ENCODE measurements at places on chromosomes 5 and 9.

DNA sequence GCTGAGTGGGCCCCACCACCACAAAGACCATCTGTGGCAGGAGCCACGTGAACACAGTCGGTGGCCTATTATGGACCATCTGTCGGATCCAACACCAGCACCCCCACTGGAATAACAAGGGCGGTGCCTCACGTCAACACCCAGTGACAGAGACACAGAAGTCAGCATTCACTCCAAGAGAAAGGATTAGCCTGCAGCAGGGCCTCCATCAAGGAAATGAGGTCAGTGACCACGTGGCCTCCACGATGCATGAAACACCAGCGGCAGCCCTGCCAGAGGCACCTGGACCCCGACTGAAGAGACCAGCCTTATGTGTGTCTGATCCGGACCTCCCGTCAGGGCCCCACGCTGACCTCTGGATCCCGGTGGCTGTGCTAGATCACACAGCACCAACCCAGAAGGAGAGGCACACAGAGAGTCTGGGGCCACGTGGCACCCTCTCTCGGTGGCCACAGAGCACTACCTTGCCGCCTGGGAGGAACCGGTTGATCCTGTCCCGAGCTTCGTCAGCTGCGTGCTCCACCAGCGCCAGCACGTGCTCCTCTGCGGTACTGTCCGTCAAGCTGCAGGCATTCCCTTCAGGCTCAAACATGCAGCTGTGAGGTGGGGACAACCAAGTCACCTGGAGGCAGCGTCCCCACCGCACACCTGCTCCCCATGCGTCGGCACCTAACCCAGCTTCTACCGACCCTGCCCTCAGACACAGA lies 9.0 kb downstream of the BRD9 start:
- DNase-seq = no peak

- DNase-seq = no peak
These were observed 2046.8 kb upstream of the CDH9 start for GRCh38 chr5:29085142-29085541.

- DNase-seq = no peak
These were observed 11.1 kb downstream of the TTC39B start for GRCh38 chr9:15295761-15296405.

GRCh38 chr5:126182971-126183695 lies 240.1 kb upstream of the GRAMD2B start:
- no peak for DNase-seq

DNA sequence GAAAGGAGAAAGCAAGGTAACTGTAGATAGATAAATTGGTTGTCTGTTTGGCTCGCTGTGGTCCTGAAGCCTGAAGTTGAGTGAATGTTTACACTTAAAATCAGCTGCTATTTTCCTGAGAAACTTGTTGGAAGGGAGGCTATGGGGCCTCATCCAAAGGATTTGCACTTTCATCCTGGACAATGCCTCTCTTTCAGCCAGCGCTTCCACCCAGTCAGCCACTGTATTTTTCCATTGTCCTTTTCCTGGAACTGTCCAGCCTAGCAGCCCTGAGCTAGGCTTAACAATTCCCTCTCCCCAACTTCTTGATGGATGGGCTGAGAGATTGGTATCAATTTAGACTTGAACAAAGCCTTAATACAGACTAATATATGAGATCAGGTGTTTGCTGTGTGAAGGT lies 429.2 kb downstream of the DMAC1 start:
- DNase-seq = no peak

- DNase-seq = no peak
These were observed 1.7 kb upstream of the EFNA5 start for GRCh38 chr5:107672211-107673038.

- no peak for DNase-seq
These were observed 58.2 kb downstream of the FBXO4 start for GRCh38 chr5:41983284-41983683.

- DNase-seq = no peak
These were observed 13.1 kb downstream of the TLN1 start for GRCh38 chr9:35718721-35719511.

DNA sequence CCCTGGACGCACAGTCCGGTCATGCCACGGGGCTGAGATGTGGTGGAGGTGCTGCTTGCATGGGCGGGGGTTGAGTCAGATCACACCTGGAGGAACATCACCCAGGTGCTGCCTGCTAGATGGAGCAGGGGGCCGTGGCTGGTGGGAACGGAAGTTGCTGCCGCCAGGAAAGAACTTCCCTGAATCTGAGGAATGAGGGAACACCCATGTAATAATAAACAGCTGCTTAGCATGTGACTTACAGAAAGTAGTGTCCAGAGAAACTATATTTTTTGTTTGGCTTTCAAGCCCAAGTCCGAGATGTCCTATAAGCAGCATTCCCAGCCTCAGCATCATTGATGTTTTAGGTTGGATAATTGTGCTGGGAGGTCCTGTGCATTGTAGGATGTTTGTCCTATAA lies 27.1 kb upstream of the FAM240B start:
- DNase-seq = no peak

DNA sequence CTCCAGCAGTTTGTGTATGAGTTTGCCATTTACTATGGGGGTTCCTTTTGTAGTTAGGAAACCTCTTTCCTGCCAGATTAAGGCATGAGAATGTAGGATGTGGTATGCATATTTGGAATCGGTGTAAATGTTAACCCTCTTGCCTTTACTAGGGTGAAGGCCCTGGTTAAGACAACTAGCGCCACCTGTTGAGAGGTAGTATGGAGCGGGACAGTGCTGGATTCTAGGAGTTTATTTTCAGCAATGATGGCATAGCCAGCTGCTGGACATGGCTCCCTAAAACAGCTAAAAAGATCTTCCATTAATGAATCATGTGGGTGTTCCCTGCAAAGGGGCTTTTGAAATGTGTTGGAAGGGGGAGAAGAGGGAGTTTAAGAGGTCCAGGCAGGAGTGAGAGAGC lies 30.7 kb upstream of the GPX3 start:
- no peak for DNase-seq

DNA sequence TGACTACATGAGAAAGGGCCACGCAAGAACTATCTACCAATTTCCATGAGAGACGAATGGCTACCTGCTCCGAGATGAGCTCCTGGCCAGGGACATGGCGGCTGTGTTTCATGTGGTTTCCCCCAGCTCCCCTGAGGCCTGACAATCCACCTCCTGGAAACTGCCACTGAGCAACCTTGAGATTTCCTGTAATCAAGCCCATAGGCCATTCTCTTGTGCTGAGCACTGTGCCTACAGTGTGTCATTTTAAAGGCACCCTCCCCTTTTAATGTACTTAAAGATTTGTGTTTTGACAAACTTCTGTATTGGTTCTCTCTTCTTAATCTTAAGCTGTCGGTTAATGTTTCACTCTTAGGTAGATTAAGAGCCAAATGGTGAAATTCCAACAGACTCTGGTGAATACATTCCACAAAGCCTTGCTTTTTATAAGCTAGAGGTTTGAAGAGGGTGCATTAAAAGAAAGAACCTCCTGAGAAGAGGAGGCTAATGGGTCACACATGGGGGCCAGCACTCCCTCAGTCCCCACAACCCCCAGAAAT lies 72.3 kb downstream of the SECISBP2 start:
- DNase-seq = no peak

GRCh38 chr9:18502546-18502945 lies 28.6 kb downstream of the ADAMTSL1 start:
- DNase-seq = no peak

DNA sequence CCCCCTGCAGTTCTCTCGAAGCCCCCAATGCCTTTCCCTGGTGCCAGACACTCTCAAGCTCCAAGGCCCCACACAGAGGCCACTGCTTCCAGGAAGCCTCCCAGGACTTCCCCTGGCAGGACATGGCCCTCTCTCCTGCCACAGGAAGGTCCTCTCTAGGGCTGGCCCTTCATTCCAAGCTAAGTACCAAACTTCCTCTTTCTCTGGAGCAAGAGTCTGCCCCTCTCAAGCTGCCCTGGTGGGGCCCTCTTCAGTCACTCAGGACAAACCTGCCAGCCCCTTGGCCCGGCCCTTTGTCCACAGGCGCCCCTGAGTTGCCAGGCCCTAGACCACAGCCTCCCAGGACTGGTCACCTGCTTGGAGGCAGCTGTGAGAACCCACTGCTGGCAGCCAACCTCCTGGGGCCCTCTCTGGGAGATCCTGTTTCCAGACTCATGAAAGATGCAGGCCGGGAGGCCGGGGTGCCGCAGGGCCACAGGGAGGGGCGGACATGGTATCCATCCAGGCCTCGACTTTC lies 6.6 kb downstream of the NINJ1 start:
- no peak for DNase-seq

GRCh38 chr9:26939955-26940711 lies 6.9 kb downstream of the PLAA start:
- no peak for DNase-seq

DNA sequence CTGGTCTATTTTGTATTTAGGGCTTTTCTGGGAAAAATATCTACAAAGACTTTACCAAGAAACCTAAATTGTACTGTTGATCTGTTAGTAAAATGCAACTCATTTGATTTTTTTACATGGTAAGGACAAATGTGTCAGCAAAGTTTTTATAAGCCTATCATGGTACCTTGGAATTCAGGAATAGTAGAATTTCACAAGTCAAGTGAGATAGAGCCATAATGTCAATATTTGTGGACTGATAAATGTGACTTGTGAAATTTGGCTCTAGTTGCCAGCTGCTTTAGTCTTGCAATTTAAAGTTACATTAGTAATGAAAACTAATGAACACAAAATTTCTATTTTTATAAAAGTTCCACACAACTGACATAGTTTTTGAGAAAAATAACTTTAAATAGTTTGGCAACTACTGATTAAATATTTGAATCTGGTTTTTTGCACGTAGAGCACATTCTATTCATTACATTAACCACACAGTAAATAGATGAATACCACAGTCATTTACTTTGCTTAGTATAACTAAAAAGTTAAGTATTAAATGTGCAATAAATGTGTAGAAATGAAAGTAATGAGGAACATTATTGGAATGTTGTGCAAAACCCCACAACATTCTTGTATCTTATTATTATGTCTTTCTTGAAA lies 41.2 kb upstream of the RIOK2 start:
- no peak for DNase-seq

DNA sequence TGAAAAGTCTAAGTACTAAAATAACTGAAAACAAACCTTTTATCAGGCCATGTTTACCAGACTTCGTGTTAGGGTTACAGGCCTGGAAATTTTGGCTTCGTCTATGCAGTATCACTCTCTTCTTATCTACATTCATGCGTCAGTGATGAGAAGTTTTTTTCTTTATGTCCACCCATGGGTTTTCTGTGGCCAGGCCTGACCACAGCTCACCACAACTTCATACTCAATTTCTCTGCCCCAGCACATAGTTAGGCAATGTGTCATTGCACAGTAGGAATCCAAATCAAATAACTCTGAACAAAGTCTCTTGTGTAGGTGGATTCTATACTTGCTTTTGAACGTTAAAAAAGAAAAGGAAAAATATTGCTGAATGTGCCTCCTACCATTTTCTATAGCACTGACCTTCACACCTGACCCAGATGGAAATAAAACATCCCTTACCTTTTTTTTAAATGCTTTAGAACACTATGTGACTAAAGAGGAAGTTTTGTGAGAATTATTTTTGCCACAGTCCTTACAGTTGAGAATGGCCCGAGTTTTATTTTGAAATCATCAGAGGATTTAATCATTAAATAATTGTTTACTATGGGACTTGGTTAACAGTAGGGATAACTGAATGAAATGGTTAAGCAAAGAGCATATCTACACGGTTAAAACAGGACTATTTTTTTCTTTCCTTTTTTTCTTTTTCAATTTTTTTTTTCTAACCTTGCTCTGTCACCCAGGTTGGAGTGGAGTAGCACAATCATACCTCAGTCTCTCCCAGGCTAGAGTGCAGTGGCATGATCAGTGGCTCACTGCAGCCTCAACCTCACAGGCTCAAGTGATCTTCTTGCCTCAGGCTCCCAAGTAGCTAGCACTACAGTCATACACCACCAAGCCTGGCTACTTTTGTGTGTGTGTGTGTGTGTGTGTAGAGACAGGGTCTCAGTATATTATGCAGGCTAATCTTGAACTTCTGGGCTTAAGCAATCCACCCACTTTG lies 1247.0 kb upstream of the ACO1 start:
- DNase-seq = no peak

- DNase-seq = no peak
These were observed 10.5 kb downstream of the NR2F1-AS1 start for GRCh38 chr5:93570294-93571113.

GRCh38 chr5:98064118-98064685 lies 709.3 kb upstream of the RGMB start:
- no peak for DNase-seq

DNA sequence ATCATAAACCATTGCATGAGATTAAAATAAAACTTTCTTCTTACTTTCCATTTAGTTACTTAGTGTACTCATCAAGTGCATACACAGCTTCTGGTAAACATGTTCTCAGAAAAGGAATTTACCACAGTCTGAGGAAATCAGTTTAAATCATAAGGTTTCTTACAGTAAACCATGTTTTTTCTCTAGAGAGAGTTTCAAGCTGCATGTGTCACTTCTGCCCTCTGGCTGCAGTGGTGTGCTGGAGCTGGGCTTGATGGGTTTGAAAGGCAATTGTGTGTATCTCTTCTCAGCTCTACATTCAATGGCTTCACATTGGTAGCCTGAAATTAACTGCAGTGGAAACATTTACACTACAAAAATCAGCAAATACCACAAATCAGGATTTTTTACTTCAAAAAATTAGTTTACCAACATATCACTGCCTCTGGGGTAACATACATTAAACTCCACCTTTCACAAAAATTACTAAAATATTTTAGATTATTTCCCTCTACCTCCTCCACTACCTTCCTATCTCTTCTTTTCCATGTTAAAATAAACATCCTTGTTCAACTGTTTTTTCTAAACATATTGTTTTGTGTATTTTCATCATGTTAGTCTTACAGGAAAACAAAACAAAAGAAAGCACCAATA lies 414.3 kb downstream of the ANXA1 start:
- DNase-seq = no peak

GRCh38 chr9:89975630-89976029 lies 370.8 kb downstream of the GADD45G start:
- no peak for DNase-seq

DNA sequence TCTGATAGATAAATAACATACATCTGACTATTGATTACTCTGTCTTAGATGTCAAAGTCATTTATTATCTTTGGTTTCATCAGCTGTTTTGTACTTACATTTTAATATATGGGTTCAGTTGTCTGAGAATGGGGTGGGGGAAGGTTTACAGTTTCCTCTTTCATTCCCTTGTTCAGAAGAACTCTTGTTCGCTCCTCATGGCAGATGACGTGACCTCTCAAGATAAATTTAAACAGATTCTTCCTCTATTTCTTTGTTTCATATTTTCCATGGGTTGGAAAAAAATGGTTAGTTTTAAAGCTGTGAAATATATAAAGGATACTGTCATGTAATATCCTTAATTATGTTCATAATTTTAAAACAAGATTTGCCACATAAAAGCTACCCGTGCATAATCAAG lies 61.4 kb downstream of the TSSK1B start:
- DNase-seq = no peak

- DNase-seq = no peak
These were observed 6.4 kb downstream of the ISCA1 start for GRCh38 chr9:86275962-86276361.

GRCh38 chr5:142771666-142772065 lies 1.5 kb downstream of the ARHGAP26 start:
- no peak for DNase-seq

All from HFF-Myc (cell line).